ENCODE measurements at places on chromosomes 3 and 15.

DNA sequence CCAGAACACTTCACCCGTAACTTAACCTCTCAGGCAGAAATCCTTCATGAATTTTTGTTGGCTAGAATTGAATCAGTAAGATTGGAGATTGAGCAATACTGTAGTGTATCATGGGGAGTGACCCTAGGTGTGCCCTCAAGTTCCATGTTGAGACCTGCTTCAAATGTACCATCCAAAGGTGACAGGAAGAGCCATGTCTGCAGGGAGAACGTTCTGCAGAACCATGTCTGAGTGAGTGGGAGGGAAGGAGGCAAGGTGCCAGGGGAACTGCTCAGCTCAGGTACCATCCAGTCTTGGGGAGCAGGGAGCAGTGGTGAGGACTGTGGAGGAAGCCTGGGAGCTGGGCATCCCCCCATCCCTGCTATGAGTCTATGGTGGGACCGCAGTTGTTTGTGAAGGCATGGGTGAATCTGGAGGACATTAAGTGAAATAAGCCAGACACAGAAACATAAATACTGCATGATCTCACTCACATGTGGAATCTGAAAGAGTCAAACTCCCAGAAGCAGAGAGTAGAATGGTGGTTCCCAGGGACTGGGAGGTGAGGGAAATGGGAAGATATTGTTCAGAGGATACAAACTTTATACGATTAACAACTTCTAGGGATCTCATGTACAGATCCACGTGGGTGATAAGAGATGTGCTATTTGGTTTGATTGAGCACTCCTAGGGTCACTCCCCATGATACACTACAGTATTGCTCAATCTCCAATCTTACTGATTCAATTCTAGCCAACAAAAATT, 23.3 kb downstream of the CFAP161 start:
- DNase-seq: no peak

GRCh38 chr15:31660816-31661215, 334.2 kb downstream of the KLF13 start:
- DNase-seq: no peak

- DNase-seq: no peak
Measured at GRCh38 chr3:172198428-172198827, 159.1 kb downstream of the FNDC3B start.

DNA sequence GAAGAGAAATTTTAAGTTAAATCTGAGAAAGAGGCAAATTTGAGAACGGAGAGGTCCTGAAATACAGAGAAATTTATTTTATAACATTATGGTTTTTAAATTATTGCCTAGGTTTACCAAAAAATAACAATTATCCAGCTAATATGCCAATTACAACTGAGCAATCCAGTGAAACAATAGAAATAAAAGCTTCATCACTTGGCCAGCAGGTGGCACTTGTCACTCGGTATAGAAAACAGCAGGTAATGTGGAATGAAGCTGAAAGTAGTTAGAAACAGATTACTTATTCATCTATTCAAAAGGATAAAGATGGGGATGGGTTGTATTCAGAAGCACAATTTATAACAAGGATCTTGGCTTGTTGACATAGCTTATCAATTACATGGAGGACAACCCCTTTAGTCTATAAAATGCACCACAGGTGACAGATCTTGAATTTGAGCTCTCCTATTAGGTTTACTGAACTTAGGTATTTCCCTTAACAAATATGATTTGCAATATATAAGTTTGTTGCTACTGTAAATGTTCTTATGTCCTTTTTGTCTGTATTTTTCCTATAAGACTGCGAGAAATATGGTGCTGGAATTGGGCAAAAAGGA, 70.1 kb upstream of the GUCA1C start:
- DNase-seq: peak; percentile 31

GRCh38 chr15:31372635-31373091, 46.0 kb downstream of the KLF13 start:
- peak; percentile 36 for DNase-seq

GRCh38 chr3:124786511-124787241, 56.4 kb downstream of the UMPS start:
- DNase-seq: peak; percentile 49

DNA sequence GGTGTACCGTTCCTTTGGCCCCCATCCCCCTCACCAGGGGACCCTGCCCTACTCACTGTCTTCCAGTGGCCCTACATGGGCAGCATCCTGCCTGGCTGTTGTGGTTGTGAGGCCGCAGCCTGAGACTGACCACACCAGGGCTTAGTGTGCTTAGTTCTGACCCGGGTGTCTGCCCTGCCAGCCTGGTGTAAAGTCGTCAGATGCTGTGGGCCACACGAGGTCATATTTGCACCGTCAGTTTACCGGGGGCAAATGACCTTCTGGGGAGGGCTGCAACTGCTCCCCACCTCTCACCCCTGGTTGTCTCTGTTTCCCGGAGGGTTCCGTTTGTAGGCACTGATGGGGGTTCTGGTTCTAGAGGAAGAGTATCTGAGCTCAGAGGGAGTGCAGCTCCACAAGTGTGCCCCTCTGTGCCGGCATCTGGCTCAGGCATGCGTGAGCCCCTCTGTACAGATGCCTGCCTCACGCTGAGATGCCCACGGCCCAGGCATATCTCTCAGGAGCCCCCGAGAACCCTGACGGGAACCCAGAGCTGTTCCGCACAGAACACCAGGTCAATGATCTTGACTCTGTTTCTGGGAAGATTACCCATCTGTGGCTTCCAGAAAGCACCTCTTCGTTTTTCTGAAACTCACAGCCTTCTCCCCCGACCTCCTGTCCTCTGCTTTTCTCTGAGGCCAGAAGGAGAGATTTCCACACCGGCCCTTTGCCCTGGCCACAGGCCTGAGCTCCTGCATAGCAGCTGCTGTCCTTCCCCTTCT, 19.2 kb downstream of the KLF13 start:
- no peak for DNase-seq

- peak; percentile 54 for DNase-seq
Measured at GRCh38 chr15:77966540-77967234, 110.8 kb downstream of the TBC1D2B start.

- no peak for DNase-seq
Measured at GRCh38 chr15:81540909-81541308, 166.9 kb upstream of the TMC3 start.

- DNase-seq: no peak
Measured at GRCh38 chr3:11434563-11435096, 162.4 kb downstream of the ATG7 start.

GRCh38 chr3:50675179-50676030, 678 bp downstream of the DOCK3 start:
- DNase-seq: no peak

- peak; percentile 75 for DNase-seq
Measured at GRCh38 chr3:134312873-134313846, 61.1 kb downstream of the AMOTL2 start.

- DNase-seq: peak; percentile 64
Measured at GRCh38 chr3:138114431-138114918, 933 bp downstream of the DZIP1L start.

DNA sequence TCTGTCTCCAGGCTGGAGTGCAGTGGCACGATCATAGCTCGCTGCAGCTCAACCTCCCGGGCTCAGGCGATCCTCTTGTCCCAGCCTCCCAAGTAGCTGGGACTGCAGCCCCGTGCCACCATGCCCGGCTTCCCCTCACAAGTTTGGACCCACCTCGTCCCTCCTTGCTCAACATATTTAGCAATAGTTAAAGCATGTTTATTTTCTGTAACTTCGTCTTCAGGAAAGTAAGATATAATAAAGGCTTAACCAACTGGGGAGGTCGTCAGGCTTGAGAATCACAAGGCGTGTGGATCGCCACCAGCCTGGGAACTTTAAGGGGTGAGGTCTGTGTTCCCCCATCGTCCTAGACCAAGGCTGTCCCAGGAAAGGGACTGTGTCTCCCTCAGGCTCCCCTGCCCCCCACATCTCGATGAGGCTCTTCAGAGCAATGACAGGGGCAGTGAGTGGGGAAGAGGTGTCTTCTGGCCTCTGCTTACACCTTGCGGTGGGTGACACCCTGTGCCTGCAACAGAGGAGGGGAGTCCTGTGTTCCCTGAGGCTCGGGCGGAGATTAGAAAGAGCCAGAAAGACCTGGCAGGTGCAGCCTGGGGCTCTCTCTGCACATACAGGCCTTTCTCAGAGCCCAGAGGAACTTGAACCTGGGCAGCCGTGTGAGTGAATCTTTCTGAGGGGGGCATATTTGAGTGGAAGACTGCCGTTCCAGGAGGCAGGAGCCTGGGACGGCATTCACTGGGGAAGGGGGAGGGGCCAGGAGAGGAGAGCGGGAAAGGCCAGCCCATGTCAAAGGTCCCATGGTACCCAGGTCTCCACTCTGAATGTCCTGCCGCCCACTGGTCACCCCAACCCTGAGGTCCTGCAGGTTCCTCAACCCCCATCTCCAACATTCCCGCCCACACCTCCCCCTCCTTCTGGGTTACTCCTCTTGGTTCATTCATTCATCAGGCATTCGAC, 152.3 kb downstream of the SMAD6 start:
- no peak for DNase-seq

GRCh38 chr3:50563867-50564266, 3.7 kb downstream of the C3orf18 start:
- DNase-seq: no peak

- DNase-seq: no peak
Measured at GRCh38 chr3:15934389-15935195, 136.8 kb upstream of the ANKRD28 start.

GRCh38 chr15:29968099-29968894, 114.5 kb upstream of the GOLGA8J start:
- DNase-seq: no peak

GRCh38 chr3:187705164-187705563, 2.8 kb upstream of the RTP2 start:
- no peak for DNase-seq

GRCh38 chr3:189941679-189942078, 179.0 kb downstream of the P3H2 start:
- DNase-seq: peak; percentile 36

DNA sequence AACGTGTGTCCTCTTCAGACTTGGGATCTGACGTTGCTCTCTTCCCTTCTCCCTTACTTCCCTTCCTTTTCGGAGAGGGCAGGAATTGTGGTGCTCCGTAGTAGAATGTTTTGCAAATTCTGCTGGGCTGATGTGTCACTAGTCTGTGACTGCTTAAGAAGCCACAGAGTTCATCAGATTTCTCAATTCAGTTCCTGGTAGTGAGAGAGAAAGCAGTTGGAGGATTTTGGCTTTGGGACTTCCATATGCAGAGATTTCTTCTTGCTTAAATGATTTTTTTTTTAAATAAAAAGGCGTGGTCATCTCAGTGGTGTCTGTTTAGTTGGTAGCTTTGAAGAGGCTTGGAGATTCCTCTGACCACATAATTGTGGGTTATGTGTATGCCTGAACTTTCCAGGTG, 10.1 kb downstream of the CEMIP start:
- DNase-seq: peak; percentile 56

DNA sequence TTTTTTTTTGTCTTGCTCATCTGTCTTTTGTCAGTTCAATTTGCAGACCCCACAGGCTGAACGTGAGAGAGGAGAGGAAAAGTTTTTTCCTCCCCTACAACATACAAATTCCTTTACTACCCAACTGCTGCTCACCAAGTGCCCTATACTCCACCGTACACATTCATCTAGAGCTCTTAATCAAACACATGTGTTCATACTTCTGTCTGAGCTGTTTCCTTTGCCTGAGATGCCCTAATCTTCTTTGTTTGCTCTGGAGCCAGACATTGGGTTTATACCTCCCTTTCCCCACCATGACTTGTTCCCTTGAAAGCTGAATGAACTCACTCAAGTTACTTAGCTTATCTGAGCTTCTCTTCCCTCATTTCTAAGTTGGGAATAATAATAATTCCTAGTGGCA, 122.7 kb upstream of the RASGRP1 start:
- DNase-seq: no peak

GRCh38 chr3:112633757-112634156, 7.2 kb downstream of the CCDC80 start:
- peak; percentile 22 for DNase-seq

- peak; percentile 39 for DNase-seq
Measured at GRCh38 chr3:111539351-111540331, 2.4 kb upstream of the CD96 start.

GRCh38 chr3:156608601-156609514, 53.9 kb upstream of the SSR3 start:
- DNase-seq: no peak

GRCh38 chr15:35329521-35329961, 216.4 kb downstream of the DPH6 start:
- peak; percentile 5 for DNase-seq

GRCh38 chr15:63944681-63944955, 101.7 kb downstream of the DAPK2 start:
- DNase-seq: no peak

GRCh38 chr3:36959821-36960220, 15.0 kb upstream of the TRANK1 start:
- DNase-seq: no peak

GRCh38 chr15:68725736-68726135, 95.0 kb downstream of the ANP32A start:
- DNase-seq: peak; percentile 58

GRCh38 chr3:140871022-140871421, 70.6 kb upstream of the SLC25A36 start:
- DNase-seq: no peak

- DNase-seq: no peak
Measured at GRCh38 chr3:175179055-175179454, 319.9 kb downstream of the NAALADL2 start.

- no peak for DNase-seq
Measured at GRCh38 chr15:89317186-89317720, 17.4 kb downstream of the POLG start.

GRCh38 chr3:61956236-61956635, 394.9 kb downstream of the PTPRG start:
- DNase-seq: peak; percentile 92

DNA sequence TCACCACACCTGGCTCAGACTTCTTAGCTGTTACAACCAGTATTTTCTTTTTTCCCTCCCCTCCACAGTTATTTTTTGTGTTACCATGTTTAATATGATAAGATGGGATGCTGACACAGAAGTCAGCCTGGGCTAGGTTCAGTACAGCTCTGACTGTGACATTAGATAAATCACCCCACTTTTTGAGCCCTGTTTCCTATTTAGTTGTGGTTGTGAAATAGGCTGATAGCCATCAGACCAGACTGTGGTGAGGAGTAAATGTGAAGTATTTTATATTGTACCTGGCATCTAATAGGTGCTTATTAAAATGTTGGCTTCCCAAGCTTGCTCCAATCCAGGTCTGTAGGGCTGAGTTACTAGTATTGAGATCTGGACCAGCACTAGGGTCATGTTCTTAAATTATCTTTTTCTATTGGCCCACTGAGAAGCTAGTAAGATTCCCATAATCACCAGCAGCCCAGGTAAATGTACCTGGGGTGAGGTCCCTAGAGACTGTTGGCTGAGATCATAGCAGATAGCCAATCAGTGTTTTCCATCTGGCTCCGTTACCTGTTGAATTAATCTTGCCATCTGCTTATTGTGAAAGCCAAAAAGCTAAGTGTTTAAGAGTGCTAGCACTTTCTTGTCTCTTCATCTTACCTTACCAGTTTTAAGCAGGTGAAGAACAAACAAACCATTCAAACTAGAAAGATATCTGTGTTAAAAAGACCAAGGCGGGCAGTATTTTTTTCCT, 61.0 kb downstream of the CCK start:
- no peak for DNase-seq

- DNase-seq: no peak
Measured at GRCh38 chr15:46177219-46177618, 542.4 kb downstream of the SQOR start.
